Activated naive CD4-positive, alpha-beta T cell treated with anti-CD3 and anti-CD28 coated beads, Interleukin-2, amount 10 ng/mL, durations not matched to agents 7 days and 5 days (primary cell): ENCODE measurements at places on chromosomes 6 and 20.

DNA sequence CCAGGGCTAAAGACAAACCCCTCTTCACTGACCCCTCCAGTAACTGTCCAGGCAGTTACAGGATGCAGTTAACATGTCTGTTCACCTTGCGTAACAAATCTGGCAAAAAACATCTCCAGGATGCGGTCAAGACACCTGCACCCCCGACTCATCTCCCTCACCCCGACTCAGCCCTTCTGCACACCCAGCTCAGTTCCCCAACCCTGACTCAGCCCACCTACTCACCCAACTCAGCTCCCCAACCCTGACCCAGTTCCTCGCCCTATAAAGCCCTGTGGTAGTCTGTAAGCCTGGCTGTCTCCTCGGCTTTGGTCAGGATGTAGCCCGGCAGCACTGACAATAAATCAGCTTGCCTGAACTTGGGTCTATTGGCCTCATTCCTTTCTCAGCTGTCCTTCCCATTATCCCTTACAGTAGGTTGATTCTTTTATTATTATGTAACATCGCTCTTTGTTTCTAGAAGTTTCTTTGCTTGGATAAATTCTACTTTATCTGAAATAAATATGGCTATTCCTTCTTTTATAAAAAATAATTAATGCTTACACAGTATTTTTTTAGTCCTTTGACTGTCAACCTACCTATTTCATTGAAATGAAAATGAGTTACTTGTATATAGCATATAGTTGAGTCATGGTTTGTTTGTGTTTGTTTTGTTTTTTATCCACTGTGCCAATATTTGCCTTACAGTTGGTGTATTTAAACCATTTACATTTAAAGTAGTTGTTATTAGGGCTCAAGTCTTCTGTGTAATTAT, 12.9 kb upstream of the ADTRP start:
- no peak for DNase-seq

DNA sequence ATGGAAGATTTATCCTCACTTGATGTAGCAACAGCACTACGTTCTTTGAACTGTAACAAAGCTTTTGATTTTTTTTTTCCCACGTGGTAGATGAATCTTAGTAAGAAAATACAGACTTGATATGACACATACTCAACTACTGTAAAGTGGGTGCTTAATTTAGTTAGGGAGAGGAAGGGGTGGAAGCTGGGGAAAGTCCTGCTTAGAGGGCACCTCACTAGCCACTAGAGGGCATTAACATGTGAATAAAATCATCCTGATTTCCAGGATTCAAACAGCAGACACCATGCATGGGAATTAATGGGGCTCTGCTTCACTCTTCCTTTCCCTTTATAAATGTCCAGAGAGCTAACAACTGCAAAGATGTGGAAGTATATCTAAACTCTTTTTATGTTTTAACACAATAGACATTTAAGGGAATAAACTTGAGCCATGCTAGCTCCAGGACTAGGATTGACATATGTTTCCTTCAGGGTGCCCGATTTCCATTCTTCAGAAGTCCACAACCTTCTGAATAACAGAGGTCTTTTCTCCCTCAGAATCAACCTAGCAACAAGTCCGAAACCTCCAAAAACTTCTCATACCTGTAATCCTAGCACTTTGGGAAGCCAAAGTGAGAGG, 250.1 kb downstream of the ATXN1 start:
- no peak for DNase-seq

DNA sequence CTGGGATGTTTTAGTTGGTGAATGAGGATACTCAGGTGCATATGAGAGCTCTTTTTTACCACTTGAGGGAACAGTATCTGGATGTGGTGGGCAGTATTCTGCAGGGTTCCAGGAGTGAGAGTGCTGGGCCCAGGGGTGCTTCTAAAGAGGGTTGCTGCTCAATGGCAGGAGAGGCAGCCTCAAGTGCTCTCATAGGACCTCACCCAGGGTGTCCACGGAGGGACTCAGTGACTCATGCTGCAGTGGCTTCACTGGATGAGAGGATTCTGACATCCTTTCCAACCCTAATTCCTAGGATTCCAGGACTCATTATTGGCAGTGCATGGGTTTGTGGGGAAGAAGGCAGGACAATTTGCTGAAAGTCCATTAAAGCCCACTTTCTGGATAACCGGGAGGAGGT, 176.6 kb upstream of the FERMT1 start:
- no peak for DNase-seq

DNA sequence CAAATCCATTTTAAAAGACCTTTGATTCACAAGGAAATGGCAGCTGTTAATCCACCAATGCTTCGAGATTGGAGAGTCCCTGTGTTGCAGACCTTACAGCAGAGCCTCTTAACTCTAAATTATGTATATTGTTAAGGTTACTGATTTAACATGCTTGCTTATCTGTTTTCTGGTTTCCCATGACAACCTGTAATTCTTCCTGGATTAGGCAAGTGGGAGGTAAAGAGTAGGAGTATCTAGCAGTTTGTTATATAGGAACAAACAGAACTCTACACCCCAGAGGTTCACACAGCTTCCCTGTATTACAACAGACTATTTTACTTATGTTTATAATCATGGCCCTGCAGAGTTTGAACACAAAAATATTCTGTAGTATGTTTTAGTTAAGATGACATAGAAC, 39.5 kb downstream of the NKX2-4 start:
- DNase-seq: no peak

- DNase-seq: no peak
Observed at GRCh38 chr6:13368731-13369115, 40.4 kb upstream of the TBC1D7 start.

- DNase-seq: no peak
Observed at GRCh38 chr6:14353798-14354197, 236.2 kb downstream of the CD83 start.

- no peak for DNase-seq
Observed at GRCh38 chr6:166678426-166678825, 51.4 kb upstream of the RPS6KA2 start.

DNA sequence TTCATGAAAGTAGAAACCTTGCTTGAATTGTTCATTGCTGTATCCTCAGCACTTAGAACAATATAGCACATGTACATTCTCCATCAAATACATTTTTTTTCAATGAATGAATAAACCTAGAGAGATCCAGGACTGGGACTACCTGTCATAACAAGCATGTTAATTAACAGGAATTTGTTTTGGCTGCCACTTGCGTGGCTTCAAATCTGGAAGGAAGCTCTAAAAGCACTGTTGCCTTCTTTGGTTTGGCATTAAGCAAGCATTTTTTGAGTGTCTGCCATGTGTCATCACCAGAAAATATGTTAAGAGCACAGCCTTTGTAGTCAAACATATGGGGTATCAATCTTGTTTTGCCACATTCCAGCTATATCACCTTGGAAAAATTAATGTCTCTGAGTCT, 131.9 kb upstream of the BACH2 start:
- no peak for DNase-seq

DNA sequence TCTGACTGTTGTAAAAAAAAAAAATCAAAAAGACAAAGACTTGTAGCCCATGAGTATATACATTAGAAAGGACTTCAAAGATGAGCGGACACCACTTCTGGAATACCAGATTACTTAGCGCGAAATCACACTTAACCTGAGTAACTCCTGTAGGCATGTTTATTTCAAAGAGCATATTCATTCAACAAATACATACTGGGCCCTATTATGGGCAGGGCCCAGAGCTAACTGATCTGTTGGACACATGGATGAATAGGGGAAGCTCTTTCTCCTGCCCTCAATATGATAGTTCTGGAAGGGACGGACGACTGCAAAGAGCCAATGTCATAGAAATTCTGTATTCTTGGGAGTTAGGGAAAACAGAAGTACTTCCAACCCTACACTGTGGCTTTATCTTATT, 12.3 kb downstream of the MAN1A1 start:
- DNase-seq: no peak

DNA sequence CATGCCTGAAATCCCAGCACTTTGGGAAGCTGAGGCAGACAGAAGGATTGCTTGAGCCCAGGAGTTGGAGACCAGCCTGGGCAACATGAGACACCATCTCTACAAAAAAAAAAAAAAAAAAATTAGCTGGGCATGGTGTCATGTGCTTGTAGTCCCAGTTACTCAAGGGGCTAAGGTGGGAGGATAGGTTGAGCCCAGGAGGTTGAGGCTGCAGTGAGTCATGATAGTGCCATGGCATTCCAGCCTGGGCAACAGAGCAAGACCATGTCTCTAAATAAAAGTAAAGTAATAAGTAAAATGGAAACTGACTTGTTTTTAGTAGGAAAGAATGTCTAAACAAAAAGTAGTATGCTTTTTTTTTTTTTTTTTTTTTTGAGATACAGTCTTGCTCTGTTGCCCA, 240.7 kb downstream of the ARID1B start:
- no peak for DNase-seq

- DNase-seq: no peak
Observed at GRCh38 chr6:54138795-54139194, 27.6 kb downstream of the MLIP start.

- DNase-seq: no peak
Observed at GRCh38 chr6:167949121-167949684, 48.3 kb upstream of the KIF25 start.

DNA sequence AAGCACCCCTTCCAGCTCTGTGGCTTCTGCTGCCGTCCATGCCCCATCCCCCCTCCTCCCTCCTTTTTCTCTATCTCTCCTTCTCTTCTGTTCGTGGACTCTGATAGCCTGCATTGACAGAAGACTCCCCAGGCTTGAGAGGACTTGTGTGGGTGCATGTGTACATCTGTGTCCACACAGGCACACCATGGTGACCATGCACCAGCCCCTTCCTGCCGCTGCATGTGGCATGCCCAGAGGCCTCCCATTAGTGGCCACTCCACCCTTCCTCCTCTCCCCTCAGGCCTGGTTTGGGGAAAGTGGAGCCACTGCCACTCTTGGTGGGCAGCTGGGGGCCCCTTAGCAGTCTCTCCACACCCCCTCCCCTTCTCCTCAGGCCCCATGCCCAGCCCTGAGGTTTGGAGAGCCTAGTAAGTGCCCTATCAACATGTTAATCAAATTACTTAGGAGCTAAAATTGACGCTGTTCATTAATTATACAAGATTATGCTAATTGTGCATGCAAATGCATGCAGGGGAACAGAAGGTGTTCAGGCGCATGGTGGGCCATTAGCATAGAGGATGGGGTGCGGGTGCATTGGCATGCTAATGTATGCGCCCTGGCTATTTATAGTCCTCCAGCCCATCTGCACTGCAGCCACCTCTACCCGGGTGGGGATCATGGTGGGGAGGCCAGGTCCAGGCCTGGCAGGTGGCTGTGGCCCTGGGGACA, 45.9 kb downstream of the EBF4 start:
- DNase-seq: no peak

DNA sequence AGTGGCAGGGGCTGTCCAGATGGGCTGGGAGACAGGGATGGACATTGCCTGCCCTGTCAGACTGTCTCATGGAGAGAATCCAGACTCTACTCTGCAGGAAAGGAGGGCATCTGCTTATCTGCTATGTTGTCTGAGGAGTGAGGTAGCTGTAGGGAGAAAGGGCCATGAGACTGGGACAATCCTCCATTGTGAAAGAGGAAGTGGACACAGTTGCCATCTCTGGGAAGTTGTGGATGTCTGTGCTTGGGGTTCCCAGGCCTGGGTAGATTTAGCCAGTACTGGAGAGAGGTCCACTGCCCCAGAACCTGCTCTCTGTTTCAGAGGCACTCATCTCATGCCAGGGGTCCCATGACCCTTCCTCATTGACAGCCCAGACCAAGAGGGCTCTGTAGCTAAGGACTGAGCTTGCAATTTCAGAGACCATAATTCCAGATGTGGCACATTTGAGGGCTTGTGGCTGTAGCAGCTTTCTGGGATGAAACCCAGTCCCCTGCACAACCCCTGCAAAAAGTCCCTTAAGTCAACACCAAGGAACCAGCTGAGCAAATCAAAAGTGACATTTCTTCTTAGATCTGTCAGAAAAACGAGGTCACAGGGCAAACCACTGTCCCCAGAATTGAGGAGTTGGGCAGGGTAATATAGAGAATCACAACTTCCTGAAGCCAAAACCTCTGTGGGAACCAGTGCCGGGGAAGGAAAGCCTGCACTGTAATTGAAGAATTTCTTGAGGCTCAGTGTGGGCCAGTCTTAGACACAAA, 4.1 kb upstream of the SIRPG start:
- DNase-seq: no peak

DNA sequence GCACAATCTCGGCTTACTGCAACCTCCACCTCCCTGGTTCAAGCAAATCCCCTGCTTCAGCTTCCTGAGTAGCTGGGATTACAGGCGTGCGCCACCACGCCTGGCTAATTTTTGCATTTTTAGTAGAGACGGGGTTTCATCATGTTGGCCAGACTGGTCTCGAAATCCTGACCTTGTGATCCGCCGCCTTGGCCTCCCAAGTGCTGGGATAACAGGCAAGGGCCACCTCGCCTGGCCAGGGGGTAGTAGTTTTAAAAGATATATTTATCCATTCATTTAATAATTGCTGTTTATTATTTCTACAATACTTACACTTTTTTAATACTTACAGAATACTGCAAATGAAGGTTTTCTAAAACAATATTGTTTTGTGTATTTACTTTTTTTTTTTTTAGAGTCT, 15.5 kb upstream of the DDX27 start:
- no peak for DNase-seq

- no peak for DNase-seq
Observed at GRCh38 chr6:3711776-3712175, 39.7 kb downstream of the PXDC1 start.

DNA sequence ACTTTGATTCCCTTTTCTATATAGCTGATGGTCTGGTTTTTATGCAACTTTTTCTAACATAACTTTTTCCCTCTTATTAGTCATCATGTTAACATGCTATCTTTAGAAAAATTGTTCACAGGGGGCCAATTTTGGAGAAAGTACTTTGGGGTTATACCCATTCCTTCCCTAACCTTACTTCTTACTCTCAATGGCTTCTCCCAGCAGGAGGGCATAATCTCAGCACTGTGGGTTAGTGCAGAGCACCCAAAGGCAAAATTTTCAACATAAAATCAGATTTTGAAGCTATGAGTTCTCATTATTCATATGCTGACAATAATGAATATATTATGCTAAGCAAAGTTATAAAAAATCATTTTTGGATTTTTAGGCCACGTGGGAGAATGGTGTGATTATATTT, 299.2 kb downstream of the SLC35F1 start:
- no peak for DNase-seq

DNA sequence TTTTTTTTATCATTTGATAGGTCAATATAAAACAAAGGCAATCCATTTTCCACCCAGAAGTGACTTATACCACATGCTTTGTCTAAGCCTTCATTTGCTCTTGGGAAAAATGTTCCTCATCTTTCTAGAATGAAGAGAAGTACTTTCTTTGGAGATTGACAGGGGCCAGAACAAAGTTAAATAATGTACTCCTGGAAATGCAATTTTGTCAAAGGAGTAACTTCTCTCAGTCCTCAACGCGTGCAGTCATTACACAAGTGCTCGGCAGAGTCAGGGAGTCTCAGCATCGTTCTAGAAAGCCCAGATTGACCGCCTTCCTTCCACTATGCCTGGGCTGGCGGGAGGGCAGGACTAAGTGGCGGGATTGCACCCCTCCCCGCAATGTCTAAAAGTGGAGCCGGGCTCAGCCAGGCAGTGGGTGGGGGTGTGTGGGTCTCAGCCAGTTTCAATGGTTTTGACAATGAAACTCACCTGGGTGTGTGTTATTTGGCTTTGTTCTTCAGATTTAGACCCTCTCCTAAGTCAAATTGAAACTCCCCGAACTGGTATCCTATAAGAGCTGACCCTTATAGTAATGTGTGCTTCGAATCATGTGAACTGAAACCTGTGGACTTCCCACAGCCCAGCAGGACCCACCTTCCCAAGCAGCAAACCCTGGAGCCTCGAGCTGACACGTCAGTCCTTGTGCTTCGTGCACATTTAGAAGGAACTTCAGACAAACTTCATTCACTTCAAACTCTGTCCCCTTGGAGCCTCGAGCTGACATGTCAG, 63.2 kb upstream of the DUSP22 start:
- DNase-seq: no peak

- DNase-seq: no peak
Observed at GRCh38 chr6:106525882-106526275, 103.4 kb downstream of the RTN4IP1 start.
